ENCODE measurements at places on chromosomes 3 and 15.

GRCh38 chr3:99909714-99910495 is 92.2 kb downstream of the CMSS1 start:
- DNase-seq, result no peak

GRCh38 chr15:65630760-65631159 is 9.0 kb downstream of the SLC24A1 start:
- DNase-seq, result no peak

DNA sequence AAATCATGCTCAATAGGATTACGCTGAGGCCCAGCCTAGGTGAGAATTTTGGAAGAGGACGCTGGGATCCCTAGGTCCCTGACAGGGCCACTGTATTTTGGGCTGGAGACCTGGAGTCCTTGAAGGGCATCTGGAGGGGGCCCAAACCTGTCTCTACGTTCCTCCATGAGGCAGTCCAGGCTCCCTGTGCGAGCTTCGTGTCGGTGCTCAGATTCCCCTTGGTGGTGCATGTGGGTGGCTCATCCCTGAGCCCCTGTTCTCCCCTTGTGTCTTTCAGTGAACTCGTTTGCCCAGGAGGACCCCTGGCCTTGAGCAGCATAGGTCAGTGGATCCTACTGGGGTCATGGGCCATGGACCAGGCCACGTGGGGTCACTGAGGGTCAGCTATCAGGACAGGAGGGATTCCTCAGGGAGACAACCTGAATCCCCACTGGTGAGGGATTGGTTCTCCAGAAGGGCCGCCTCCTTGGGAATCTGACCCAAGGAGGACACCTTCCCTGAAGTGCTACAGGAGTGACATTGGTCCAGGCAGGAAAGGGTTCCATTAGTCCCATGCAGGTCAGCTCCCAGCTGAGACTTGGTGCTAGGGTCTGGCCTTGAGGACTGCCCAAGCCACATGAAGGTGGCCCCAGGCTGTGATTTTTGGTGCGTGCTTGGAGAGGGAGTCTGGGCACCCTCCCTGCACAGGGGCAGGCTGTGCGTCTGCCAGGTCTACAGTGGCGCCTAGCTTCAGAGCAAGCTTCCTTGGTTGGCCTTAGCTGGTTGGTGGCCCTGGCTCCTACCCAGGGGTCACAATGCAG is 229.8 kb downstream of the SNRPN start:
- no peak for DNase-seq

DNA sequence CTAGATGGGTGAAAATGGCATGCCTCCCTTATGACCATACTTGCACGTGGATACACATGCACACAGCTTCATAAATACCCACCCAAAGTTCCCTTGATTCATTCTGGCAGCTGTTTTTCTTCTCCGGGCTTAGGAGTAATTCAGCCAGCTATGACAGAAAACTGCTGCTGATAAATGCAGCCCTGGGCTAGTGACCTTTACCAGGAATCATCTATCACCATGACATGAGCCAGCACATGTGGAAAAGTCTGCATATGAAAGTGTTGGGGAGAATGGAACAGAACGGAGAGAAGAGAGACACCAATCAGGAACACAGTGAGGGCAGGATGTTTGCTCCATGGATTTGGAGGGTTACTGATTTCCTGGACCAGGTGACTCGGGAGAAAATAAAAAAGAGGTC is 706.3 kb downstream of the PDCD6IP start:
- DNase-seq, result no peak

- no peak for DNase-seq
Measured at GRCh38 chr3:107833043-107833442, 257.8 kb downstream of the CD47 start.

All from activated B cell treated with CpG ODN at 0.5 μM for 24 hours (primary cell).